Stimulated activated CD8-positive, alpha-beta memory T cell treated with anti-CD3 and anti-CD28 coated beads, Interleukin-2, amount 100 ng/mL, for 1 hour (primary cell): ENCODE measurements at places on chromosomes 2 and 18.

DNA sequence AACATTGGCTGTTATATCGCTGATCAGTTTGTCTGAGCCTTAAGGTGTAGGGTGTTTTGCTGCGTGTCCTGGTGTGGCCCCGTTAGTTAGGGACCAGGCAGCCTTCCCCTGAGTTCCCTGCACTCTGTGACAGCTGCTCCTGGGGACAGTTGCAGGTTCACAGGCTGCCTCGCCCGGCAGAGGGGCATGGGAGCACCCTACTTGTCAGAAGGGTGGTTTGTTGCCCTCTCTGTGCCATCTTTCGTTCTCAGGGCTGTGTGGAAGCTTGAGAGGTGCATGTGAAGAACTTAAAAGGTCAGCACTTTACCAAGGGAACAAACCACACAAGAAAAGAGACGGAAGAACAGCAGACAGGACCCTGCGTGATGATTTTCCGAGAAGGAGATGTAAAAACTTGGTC is 159.6 kb downstream of the LDLRAD4 start:
- no peak for DNase-seq

GRCh38 chr2:78145395-78145996 is 623.3 kb upstream of the LRRTM4 start:
- no peak for DNase-seq

DNA sequence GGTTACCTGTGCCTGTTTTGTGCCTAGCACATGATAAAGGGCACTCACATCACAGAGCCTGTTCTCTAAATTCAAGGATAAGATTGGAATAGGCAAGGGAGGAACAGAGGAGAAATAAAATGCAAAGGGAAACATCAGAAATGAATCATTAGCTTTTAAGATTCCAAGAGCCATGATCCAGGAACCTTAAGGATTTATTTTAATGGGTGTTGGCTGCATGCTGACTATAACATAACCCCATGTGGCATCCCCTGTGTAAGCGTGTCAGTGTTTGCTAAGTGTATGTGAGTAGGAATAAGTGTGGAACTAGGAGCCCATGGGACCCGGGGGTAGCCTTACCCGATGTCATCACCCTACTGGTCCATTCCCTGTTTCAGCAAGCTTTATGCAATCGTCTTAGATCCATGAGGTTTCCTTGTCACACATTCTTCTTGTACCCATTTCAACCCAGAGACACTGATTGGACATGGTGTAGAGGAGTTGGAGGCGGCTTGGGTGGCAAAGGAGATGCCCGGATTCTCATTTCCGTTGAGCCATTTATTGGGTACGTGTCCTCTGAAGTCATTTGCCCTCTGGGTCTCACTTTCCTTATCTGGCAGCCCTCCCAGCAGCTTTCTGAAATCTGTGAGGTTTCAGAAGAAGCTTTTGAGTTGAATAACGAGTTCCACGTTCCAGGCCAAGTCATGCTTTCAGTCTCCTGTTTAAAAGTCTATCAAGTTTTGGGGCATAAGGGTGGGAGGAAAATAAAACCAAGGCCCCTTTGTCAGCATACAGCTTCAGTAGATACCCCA is 117.0 kb downstream of the MGAT5 start:
- DNase-seq: no peak

GRCh38 chr2:197897960-197898678 is 93.7 kb downstream of the PLCL1 start:
- DNase-seq: no peak

- no peak for DNase-seq
Measured at GRCh38 chr18:76647322-76647721, 152.3 kb upstream of the ZNF516 start.

DNA sequence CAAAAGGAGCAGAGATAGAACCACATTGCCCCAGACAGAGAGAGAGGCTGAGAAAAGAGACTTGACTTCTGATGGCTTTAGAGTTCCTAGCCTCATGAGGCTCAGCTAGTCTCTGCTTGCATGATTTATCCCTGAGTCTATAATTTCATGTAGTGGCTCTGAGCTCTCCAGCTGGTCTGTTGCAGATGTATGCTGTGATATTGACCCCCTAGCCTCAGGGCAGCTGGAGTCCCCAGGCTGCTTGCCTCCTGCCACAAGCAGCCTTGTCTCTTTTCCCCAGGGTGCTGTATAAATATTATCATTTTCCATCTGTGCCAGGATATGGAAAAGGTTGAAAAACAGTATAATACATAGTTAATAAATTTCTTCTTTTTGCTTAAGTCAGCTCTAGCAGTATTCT is 467.6 kb upstream of the CWC22 start:
- no peak for DNase-seq

DNA sequence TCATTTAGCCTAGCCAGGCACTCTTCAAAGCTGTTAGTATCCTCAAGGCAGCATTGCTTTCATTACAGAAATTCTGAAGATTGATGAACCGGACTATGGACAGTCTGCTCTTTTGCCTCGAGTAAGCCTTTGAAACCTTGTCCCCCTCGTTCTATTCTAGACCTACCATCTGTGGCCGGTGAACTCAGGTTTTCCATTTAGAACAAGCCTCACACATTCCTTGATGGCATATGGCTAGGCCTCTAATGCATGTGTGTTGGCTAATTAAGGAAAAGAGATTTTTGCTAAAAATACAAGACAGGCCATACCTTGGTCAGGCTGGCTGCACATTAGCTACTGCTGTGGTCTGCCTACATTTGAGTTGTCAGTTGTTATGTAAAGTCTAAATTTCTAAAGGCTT is 111.8 kb downstream of the CERS6 start:
- no peak for DNase-seq

DNA sequence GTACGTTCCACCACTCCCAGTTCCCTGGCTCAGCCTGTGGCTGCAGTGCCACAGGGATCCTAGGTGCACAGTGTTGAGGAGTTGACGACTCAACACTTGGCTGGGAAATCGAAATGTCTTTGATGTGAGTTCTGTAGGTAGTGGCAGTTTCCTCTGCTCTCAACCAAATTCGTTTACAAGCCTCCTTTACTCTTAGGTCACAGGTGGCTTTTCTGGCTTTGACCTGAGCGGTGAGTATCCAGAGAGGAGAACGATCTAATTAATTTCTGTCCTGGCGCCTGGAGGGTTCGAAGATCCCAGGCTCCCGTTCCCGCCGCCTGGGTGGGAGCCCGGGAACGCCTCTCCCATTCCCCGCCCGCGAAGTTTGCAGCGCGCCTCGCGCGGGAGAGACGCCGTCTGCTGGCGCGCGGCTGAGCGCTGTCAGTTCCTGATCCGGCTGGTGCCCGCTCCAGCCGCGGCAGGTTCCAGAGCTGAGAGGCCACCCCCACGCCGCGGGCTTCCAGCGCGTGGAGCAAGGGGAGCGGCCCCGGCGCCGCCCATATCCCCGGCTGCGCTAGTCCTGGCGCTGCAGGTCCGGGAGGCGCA is at the start of gene LAMA3:
TSS of gene LAMA3 (plus strand) at position 423 of the 585 bp plus-strand sequence. CDS start 231 bp downstream, outside the sequence.
- no peak for DNase-seq

DNA sequence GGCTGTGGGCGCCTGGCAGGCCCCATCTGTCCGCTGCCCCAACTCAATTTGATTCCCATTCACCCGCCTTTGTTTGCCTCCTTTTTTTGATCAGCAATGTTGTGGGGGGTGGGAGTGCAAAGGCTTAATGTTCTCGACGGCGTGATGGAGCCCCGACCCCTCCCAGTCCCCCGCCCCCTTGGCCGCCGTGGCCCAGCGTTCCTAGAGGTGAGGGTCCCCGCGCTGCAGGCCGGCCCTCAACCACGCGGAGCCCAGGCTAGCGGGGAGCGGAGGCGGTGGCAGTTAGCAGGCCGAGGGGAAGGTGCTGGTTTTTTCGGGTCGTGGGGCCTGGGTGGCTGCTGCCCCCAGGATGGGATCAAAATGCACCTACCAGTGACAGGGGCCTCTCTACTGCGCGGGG is 274.7 kb upstream of the SKOR2 start:
- no peak for DNase-seq

- no peak for DNase-seq
Measured at GRCh38 chr2:7749895-7750559, 832.8 kb downstream of the RNF144A start.

DNA sequence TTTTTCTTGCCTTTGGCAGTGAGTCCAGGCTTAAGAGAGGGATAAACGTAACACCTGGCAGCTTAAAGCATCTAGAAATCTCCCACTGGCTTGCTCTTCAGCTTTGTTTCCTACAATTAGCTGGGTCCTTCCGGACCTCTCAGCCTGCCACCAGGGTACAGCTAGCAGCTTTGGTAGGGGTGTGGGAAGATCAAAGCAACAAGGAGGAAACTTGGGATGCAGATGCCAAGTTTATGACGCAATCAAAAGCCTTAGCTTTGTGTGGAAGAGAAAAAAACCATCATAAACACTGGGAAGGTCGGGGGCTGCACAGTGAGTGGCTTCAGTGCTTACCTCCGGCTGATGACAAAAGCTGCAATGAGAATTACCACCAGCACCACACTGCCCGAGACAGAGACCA is 116.9 kb downstream of the EPHA4 start:
- DNase-seq: no peak

- no peak for DNase-seq
Measured at GRCh38 chr2:460861-461260, 173.0 kb upstream of the ALKAL2 start.

DNA sequence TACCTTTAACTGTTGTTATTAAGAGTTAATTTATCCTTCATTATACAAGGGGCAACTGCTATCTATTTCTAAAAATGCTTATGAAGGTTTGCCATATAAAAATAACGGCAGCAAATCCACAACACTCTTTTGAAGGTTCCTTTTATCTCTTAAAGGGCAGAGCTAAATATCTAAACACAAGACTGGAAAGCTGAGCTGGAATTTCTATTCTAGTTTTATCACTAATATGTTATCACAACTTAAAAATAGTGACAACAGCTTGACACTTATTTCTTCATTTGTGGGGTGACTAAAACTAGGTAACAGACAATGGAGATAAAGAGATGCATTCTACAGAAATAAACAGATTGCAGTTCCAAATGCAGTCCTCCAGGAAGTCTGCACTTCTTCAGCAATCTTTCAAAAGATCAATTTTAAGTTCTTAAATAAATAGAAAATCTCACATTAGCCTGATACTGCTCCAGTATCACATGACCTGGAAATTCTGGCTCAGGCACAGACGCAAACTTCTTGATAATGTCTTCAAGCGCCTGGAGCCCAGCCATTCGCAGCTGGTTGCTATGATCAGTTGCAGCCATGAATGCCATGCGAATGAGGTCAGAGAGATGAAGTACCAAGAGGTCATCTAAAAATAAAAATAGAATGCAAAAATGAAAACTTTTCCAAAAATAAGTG is 54.0 kb upstream of the STRN start:
- no peak for DNase-seq

DNA sequence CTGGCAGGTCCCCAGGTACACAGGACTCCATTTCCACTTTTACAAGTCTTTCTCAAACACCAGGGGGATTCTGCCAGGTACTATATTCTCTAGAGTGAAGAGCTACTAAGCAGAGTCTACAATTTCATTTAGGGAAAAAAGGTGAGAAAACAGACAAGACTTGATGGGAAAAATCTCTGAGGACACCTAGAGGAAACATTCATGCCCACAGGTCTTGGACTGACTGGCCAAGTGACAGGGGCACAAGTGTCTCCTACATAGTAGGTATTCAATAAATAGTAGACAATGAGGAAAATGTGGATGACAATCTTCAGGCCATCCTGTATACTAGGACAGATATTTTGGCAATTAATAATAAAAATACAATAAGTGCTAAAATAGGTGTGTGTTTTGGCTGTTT is 228.6 kb downstream of the CLIP4 start:
- no peak for DNase-seq

- no peak for DNase-seq
Measured at GRCh38 chr2:8481463-8482009, 200.3 kb upstream of the ID2 start.

DNA sequence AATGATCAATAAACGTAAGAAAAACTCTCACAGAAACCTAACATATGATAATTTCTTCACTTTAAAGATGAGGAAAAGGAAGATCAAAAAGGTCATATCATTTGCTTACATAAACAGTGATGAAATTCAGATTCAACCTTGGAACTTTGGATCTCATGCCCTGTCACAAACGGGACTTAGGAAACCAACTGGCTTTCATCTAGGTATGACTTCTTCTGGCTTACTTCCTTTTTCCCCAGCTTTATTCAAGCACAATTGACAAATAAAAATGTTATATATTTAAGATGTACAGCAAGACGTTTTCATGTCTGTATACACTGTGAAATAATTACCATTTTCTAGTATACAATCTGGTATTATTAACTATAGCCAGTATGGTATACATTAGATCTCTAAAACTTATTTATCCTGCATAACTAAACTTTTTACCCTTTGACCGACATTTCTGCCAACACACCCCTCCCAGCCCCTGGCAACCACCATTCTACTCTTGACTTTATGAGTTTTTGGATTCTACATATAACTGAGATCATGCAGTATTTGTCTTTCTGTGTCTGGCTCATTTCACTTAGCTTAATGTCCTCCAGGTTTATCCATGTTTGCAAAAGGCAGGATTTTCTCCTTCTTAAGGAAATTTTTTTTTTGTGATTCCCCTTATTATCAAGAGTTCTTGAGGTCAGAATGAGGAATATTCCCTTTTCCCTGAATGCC is 46.0 kb upstream of the COBLL1 start:
- no peak for DNase-seq
